ENCODE measurements at places on chromosomes 7 and 10. TPM values are rescaled to one million over a fixed set of nuclear protein-coding genes. Genes with fewer than 3 reads are reported as not detected.

- DNase-seq, result no peak
These were observed 49.8 kb downstream of the STK31 start for GRCh38 chr7:23759671-23760391.

MAD1L1 gene
- polyA plus RNA-seq, result 32.0 TPM

- DNase-seq, result no peak
These were observed 11.2 kb upstream of the SLC35B4 start for GRCh38 chr7:134327896-134328295.

INHBA gene
- polyA plus RNA-seq, result 33.4 TPM

CELF2 gene
- 8.8 TPM for polyA plus RNA-seq

DNA sequence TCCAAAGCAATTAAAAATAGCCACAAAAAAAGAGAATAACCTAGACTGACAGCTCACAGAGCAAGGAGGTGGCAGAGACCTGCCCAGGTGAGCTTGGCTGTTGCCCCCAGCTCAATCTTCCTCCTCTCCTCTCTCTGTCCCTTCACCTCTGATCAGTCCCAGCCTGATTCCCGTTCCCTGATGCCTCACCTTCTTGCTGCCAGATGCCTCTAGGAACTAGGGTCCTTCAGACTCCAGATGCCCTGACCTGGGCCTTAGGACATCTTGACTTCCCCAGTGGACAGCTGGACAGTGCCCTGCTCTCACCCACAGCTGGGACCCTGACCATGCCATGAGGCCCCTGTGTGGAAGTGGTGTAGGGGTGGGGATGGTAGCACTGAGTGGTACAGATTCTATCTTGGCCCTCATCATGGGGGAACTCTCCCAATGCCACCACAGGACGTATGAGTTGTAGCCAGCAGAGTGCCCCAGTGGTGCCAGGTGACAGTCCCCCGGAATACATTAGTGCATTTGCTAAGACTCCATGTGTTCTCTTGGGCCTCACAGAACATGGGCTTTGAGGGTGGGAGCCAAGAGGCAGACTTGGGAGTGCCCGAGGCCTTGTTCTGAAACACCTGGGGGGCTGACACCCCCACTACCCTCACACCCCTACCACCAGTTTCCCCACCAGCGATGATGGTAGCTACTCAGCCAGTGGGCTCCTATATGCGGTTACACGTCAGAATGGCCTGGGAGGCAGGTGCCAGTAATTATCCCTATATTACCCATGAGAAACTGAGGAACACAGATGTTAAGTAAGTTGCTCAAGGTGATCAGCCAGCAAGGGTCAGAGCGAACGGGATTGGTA is 2.0 kb downstream of the DEPP1 start:
- DNase-seq, result no peak

DNA sequence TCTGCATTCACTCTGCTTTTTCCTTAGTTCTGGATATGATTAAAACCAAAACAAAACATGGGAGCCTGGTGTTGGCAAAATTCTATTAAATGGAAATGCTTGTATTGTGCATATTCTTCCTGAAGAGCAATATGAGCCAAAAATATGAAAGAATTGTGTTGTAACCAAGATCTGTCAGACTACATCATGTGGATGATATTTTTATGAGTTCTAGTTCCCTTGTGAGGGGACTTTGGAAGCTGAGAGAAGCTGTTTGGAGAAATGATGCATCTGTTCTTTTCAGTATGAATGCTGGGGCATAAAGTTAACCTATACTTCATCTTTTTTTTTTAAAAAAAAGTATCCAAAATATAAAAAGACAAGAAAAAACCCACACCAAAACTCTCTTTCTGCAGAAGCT is 782.7 kb downstream of the ANKRD7 start:
- no peak for DNase-seq

DYNC1I1 gene
- 0.11 TPM for polyA plus RNA-seq

GRCh38 chr7:107666790-107667189 is 6.2 kb downstream of the SLC26A4 start:
- no peak for DNase-seq

DNA sequence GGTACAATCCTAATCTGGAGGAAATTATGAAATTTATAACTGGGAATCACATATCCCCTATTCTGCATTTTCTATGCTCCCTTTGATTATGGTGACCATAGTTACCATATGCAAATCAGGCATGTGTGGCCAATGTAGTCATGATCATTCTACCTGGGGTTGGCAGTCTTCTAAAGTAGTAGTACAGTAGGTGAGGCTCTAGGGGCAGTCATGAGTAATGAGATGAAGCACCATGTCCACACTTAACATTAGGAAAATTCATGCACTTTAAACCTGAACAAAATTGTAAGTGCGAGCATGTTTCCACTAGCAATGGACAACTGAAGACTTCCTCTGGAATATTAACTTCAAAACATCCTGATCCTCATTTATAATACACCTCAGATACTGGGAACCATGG is 545.9 kb downstream of the SUGCT start:
- no peak for DNase-seq

CNNM2 gene
- polyA plus RNA-seq, result 3.7 TPM

DNA sequence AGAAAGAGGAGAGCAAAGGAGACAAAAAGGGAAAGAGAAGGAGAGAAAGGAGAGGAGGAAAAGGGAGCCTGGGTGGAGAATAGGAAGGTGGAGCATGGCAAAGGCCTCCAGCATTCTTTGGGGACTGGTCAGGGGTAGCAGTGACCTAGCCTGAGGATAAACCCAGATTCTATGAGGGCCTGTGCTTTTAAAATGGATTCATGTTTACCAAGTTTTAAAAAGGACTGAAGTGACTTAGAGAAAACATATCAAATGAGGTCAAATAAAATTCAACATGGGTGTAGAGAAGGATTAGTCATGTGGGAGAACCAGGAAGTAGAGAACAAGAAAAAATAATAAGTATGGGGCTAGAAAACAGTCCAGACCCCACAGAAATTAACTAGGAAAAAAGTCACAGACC is 20.7 kb downstream of the CREB3L2 start:
- DNase-seq, result no peak

DNA sequence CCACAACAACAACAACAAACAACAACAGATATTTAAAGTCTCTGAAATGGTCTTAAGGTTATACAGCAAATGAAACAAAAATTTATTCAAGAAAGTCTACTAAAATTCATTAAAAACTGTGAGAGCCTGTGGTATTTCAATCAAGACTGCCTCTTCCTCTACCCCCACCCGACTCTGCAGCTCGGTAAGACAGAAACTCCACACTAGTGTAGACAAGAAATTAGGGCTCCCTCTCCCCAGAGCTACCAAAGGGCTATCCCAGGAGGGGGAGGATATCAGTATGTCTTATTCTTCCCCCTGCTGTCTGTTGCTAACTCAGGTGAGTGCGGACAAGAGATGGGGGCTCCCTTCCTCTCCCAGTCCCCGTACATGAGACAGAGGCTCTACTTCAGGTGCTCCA is 71.0 kb upstream of the TMEM140 start:
- no peak for DNase-seq
